BJ (cell line): ENCODE measurements at places on chromosomes 12 and 14.
A peak's percentile ranks its signal among the peaks of the same experiment; 100 is the strongest.

DNA sequence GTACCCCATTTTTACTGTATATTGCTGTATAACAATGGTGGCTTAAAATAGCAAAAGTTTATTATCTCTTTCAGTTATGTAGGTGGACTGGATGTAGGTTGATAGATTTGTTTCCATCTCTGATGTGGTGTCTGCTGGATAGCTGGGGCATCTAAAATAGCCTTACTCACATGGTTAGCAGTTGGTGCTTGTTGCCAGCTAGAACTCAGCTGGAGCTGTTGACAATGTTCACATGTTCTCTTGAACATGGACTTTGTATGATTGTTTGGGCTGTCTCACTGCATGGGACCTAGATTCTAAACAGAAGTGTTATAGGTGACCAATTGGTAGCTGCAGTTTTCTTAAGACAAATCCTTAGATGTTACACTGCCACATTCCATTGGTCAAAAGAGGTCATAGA is 126.9 kb downstream of the GPHN start:
- DNase-seq, result no peak

- no peak for DNase-seq
These were observed 172.5 kb upstream of the ARID2 start for GRCh38 chr12:45557016-45557415.

DNA sequence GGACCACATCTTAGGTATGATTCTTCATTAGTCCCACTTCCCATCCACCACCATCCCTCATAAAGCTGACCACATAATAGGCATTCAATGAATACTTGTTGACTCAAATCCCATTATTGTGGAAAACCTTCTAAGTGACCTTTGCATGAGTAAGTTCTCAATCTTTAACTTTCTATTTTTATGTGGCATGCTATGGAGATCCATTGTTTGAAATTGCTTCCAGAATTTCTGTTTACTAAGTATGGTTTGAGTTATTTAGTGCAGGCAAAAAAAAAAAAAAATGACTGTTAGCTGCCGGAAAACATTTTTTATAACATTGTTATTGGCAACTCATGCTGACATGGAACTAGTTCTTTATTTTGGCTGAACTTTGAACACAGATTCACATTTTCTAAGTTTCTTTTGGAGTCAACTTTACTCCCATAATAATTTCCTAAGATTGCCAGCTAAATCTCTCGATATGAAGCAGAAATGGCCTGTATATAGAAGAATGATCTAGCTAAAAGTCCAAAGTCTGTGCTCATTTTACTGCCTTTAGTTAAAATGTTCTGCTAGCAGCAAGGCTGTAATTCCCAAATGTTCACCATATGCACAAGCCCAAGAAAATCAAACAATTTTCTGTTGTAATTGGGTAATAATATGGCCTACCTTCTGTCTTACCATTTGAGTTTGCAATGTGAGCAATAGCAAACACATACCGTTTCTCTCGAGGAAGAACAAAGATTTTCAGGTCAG is 77.9 kb downstream of the PTGER2 start:
- DNase-seq, result peak; percentile 39

- peak; percentile 12 for DNase-seq
These were observed 83.4 kb downstream of the GTF2A1 start for GRCh38 chr14:81137316-81137715.

GRCh38 chr12:89988188-89988915 is 279.7 kb upstream of the ATP2B1 start:
- DNase-seq, result no peak

DNA sequence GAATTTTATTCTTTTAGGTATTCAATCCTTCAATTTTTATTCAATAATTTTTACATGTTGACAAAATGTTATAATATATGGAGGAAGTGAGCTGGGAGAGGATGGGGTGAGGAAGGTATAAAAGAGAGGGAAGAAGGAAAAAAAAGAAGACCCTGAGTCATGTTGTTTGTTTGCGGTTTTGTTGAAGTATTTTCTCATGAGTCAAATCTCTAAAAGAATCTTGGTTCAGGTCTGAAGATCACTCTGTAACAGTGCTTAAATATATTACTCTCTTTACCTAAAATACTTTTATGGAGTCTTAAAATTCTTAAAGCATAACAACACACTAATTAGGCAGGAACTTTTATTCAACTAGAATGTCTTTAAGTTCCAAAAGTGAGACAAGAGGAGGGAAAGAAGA is 489.6 kb upstream of the GARIN6 start:
- DNase-seq, result no peak

DNA sequence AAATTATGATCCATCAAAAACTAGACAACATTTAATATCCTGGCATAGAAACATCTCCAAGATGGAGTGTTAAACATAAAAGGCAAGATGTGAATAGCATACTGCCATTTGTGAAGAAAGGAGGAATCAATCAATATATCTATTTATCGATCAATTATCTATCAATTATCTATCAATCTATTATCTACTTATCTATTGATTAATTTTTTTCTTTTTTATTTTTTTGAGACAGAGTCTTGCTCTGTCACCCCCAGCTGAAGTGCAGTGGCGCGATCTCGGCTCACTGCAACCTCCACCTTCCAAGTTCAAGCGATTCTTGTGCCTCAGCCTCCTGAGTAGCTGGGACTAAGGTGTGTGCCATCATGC is 117.0 kb upstream of the RFLNA start:
- DNase-seq, result no peak

DNA sequence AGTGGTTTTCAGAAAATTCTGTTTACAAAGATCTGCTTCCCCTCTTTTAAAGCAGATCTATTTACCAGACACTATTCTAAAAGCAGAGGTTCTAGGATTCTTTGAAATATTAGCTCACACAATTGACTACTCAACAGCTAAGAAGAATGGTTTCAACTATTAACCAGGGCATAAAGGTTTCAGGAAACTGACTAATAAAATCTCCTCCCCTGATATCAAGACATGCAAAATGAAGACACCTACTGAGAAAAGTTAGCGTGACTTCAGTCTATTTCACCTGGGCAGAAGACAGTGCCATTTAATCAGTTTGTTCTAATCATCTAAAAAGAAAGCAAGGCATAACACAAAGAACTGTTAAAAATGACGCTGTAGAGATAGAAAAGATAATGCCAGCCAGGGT is 22.2 kb downstream of the DAD1 start:
- DNase-seq, result no peak

GRCh38 chr12:262817-263216 is at the start of gene SLC6A13:
Gene SLC6A13 (minus strand): TSS chr12:262836. CDS start chr12:260052, 2,784 bp downstream.
- no peak for DNase-seq

- DNase-seq, result no peak
These were observed 13.1 kb upstream of the ANP32D start for GRCh38 chr12:48459259-48459658.

DNA sequence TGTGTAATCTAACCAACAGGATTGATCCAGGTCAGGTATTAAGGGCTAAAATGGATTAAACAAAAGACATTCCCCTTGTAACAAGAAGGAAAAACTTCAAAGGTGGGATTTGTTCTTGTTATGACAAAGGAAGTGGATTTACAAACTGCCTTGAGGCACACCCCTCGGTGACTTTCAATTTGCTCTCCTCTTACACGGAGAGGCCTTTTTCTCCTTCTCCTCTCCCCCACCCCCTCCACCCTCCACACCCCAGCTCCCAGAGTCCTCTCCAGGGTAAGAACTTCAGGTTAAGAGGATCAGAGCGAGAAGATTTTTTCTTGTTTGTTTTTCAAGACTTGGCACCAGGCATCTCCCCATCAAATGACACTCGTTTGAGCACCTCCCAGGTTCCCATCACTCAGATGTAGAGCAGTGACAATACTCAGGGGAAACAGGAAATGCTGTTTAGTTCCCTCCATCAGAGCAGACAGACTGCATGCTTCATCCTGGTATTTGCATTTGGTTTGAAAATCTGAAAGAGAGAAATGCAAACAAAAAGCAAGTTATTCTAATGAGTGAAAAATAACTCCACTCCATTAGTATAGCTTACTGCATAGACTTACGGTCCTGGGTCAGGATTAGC is 77.6 kb upstream of the TMEM260 start:
- DNase-seq, result no peak

DNA sequence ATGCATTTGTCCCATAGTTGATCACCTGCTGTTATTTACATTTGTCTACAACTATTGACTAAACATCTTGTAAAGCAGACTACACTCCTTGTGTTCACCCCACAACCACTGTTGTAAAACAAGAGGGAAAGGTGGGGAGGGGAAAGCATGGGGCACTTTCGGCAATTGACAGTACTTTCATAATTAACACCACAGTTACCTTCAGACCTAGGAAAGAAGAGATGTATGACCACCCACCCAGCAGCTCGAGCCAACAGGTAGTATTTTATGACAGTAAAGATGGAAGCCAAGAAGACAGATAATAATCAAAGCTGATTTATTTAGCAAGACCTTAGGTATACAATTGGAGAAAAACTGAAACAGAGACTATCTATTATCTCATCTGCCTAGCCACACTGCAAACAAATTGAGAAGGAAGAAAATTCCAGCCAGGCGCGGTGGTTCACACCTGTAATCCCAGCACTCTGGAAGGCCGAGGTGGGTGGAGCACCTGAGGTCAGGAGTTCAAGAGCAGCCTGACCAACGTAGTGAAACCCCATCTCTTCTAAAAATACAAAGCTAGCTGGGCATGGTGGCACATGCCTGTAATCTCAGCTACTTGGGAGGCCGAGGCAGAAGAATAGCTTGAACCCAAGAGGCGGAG is 11.2 kb downstream of the HECTD4 start:
- no peak for DNase-seq

GRCh38 chr12:6699989-6700645 is 498 bp downstream of the PIANP start:
- DNase-seq, result no peak

GRCh38 chr12:102702447-102703114 is 214.5 kb downstream of the PAH start:
- DNase-seq, result peak; percentile 29

DNA sequence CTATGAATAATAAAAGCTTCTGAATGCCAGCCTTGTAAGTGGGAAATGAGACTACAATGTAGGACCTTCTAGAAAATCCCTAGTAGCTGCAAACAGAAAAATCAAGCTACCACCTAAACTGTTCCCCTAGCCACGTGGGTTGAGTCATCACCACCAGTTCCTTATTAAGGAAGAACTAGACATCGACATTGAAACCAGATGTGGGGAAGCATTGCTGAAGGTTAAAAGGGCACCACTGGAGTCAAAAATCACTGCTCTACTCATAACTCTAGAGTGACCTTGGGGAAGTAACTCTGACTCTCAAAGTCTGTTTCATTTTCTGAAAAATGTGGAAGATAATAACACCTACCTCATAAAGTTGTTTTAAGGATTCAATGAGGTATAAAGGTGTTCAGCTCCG is 9.4 kb upstream of the CNIH1 start:
- peak; percentile 56 for DNase-seq

DNA sequence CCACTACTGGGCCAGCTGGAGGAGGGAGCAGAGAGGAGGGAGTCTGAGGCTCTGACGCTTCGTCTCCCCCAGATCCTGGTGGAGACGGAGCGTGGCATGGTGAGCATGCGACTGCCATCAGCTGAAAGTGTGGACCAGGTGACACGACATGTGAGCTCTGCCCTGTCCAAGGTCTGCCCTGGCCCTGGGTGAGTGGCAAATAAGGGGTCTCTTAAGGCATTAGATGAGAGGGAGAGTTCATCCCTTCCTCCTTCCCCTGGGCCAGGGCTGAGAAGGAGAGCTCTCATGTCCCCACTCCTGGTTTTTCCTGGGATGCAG is 2.5 kb downstream of the CARMIL3 start:
- no peak for DNase-seq

DNA sequence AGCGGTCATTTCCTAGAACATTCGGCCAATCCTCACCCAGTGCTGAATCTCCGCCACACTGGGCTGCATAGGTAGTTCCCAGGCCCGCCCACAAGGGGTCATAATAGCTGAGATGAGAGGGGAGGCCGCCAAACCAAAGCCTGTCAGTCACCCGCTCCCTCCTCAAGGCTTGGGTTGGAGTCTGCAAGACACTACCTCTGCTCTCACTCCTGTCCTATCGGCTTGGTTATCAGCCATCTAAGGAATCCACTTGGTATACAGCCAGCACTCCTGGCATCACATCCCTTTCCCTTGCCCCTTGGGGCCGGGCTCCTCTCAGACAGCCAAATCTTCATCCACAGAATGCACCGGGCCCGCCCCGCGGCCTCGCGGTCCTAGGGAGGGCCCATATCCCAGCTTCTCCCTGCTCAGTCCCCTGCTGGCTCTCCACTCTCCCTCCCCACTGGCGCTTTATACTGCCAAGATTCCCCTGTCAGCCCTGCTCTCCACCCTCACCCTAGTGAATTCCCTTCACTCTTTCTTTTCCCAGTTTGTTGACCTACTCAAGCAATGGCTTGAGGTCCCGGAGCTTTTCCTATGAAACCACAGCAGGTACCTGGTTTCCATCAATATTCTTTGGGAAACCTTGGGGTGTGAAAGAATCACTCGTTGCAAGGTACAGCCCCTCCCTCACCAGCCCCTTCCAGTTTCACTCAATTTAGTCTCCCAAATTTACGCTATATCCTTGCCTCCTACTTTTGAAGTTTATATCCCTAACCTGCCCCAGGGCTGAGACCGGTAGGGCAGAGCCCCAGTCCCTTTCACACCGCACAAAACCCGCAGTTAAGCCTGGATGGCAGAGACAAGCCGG is 1.4 kb downstream of the IFFO1 start:
- no peak for DNase-seq

GRCh38 chr14:99744199-99744872 is 48.9 kb upstream of the EML1 start:
- DNase-seq, result no peak

DNA sequence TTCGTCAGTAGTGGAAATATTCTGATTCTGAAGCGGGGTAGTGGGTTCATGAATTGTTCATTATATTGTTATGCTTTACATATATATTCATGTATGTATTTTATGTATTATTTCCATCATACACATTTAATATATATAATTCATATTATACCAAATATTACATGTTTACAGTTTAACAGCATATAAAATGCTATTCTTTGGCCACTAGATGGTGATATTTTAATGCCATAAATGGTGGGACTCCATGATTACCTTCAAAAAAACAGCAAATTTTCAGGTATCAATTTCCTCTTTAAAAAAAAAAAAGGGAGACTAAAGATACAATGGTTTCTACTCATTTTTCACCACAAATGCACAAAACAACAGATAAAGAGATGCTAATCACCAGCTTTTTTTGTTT is 41.0 kb downstream of the BDKRB1 start:
- no peak for DNase-seq

DNA sequence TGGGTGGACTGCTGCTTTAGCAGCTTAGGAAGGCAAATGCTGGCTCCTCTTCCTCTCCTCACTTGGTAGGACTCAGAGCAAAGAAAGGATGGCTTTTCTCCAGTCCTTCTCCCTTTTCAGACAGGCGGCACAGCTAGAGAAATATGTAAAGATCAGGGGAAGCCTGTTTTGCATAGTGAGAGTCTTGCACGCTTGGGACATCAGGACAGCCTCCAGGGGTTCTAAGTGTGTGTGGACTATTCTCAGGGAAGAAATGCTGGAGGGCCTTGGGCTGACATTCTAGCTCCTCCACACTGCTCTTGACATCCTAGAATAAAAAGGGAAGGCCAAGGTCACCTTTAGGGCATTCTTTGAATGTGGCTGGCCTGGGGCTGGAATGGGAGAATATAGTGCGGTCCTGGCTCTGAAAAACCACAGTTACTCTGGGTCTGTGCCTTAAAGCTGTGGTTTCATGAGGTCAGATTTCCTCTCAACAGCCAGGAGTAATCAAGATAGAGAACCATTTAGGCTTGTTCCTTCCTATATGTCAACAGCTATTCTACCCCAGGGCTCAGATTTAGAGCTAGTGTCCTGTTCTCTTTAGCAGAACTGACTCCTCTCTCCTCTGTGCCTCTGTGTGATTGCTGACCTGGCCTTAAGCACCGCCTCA is 24.3 kb downstream of the CMA1 start:
- DNase-seq, result no peak
